ENCODE measurements at places on chromosomes 6 and 20. TPM values are rescaled to one million over a fixed set of nuclear protein-coding genes. Genes with fewer than 3 reads are reported as not detected.

Gene SLC52A3
- total RNA-seq: 0.37 TPM

Gene UBE2C
- total RNA-seq: 0.42 TPM

Gene CRNKL1
- total RNA-seq: 20.1 TPM

Gene SLC12A5
- total RNA-seq: not detected

Gene RAB23
- 10.1 TPM for total RNA-seq

Gene POLR1H
- total RNA-seq: 18.5 TPM

Gene SCUBE3
- 0.21 TPM for total RNA-seq

Gene ABHD16A
- total RNA-seq: 26.6 TPM

Gene MAP7
- total RNA-seq: 0.32 TPM

DNA sequence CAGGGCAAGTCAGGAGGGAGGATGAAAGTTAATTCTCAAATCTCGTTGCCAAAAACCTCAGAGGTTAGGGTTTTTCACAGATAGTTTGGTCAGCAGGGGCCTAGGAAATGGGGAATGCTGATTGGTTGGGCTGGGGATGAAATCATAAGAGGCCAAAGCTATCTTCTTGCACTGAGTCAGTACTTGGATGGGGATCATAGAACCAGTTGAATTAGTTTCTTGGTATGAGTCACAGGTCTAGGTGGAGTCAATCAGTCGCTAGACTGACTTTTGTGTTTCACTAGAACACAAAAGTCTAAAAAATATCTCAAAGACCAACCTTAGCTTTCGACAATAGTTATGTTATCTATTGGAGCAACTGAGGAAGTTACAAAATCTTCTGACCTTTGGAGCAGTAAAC lies 368.5 kb downstream of the TBC1D32 start:
- no peaks in the 10 kb centered on the region for H3K4me1 ChIP-seq
- H3K27me3 ChIP-seq: no peaks in the 10 kb centered on the region
- H3K27ac ChIP-seq: no peak overlapping the region

GRCh38 chr20:61332016-61332975 lies 80.2 kb downstream of the CDH4 start:
- H3K27ac ChIP-seq: no peak overlapping the region
- H3K4me3 ChIP-seq: no peak overlapping the region
- no peak for DNase-seq
- H3K4me1 ChIP-seq: no peaks in the 10 kb centered on the region

DNA sequence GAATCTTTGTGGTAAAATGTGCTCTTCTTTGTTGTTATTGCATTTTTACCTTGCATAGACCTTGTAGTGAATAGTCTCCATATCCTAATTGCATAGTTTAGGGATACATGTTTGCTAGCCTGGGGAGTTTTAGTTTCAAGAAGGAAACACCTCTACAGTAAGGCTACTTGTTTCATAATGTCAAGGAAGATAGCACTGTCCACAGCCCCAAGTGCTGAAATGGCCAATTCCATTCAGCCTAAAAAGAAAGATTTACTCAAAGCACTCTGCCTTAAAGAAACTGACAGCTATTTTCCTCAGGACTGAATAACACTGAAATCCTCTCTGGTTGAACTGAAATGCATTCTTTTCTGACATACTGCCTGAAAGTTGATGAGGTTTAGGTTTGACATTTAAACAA lies 2.6 kb downstream of the HCRTR2 start:
- H3K4me3 ChIP-seq: no peak overlapping the region
- no peak overlapping the region for H3K27ac ChIP-seq
- H3K4me1 ChIP-seq: no peaks in the 10 kb centered on the region
- H3K36me3 ChIP-seq: no peaks in the 10 kb centered on the region

DNA sequence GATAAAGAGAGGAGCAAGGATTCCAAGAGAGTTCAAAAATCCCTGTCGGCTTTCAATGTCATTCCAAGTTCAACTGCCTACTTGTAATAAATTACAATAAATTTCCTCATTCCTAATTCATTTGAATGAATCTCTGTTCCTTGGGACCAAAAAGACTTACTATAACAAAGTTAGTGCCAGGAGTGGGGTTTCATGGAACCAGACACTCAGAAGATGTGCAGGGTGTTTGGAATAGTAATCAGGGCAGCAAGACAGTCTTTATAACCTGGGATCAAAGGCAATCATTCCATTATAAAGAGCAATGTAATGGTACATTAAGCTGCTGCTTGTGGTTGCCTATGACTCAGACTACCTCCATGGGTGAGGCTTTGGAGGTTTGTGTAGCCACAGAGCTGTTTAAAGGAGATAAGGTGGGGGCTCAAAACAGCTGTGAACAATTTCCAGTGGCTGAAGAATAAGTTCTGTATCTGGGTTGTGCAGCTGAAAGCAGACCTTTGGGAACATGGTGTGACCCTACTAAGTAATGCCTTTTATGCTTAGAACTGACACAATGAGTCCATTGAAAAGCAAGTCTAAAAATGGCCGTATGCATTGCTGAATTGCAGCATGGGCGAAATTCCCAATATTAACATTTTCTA lies 159.9 kb downstream of the LINC00237 start:
- no peak for DNase-seq
- no peak overlapping the region for H3K27ac ChIP-seq
- no peaks in the 10 kb centered on the region for H3K4me1 ChIP-seq
- H3K4me3 ChIP-seq: no peak overlapping the region
- H3K36me3 ChIP-seq: no peaks in the 10 kb centered on the region
- peaks cover under 1% of the 10 kb centered on the region for H3K27me3 ChIP-seq

DNA sequence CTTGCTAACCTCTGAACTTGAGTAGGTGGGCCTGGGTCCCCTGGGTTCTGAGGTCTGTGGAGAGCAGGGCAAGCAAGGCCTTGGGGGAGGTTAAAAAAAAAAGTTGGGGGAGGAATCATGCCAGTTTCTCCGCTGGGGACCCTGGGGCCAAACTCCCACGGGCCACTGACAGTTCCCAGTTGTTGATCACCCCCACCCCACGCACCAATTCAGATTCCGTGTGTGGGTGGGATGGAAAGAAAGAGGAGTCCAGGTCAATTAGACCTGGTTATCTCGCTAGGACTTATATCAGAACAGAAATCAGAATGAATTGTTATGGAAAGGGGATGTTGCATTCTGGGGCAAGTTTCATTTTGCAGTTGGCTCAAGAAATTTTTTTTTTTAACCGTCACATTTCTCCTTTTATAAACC lies 46.7 kb upstream of the SUPT3H start:
- H3K4me1 ChIP-seq: peaks cover 25% of the 10 kb centered on the region
- no peak for DNase-seq
- no peaks in the 10 kb centered on the region for H3K36me3 ChIP-seq
- H3K4me3 ChIP-seq: peak overlapping the region; percentile 73
- H3K27me3 ChIP-seq: no peaks in the 10 kb centered on the region

DNA sequence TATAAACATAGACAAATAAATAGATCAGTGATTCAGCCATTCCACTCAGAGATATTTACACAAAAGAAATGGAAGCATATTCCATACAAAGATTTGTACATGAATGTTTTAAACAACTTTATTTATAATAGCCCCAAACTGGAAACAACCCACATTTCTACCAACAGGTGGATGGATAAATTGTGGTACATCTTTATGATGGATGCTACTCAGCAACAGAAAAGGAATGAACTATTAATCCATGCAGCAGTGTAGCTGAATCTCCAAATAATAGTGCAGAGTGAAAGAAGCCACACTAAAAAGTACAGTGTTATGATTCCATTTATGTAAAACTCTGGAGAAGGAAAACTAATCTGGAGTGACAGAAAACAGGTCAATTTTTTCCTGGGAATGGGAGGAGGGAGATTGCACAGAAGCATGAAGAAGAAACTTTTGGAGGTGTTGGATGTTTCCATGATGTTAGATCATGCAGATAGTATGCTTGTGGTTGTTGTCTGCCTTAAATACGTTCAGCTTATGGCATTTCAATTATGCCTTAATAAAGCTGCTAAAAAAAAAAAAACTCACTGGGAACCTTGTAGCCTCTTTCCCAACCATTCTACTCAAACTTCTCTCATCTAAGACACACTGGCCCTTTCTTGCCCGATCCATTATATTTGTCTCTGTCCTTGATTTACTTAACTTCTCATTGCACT lies 100.9 kb downstream of the PPP1R14C start:
- peaks cover 9% of the 10 kb centered on the region for H3K4me1 ChIP-seq
- no peak overlapping the region for H3K4me3 ChIP-seq
- H3K27me3 ChIP-seq: no peaks in the 10 kb centered on the region
- no peak overlapping the region for H3K27ac ChIP-seq

DNA sequence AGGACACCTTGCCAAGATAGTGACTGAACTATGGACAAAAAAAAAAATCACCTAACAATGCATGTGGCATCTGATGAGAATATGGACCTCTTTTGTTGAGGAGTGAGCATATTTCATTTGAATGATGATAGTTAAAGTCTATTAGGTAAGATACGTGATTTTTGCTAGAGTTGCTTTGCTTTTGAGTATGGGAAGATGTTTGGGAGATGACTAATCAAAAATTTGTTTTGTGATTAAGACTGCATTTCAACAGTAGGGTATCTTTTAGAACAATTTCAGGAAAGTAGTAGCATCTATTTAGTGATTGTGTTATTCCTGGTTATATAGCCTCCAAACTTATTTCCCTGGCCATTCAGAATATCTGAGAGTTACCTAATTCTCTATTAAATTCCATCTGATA lies 878.6 kb upstream of the CITED2 start:
- no peaks in the 10 kb centered on the region for H3K4me1 ChIP-seq
- H3K36me3 ChIP-seq: no peaks in the 10 kb centered on the region
- H3K4me3 ChIP-seq: no peak overlapping the region
- H3K27me3 ChIP-seq: no peaks in the 10 kb centered on the region
- no peak overlapping the region for H3K27ac ChIP-seq

- H3K27ac ChIP-seq: no peak overlapping the region
- H3K36me3 ChIP-seq: no peaks in the 10 kb centered on the region
- H3K4me1 ChIP-seq: no peaks in the 10 kb centered on the region
- DNase-seq: peak; percentile 12
- H3K27me3 ChIP-seq: no peaks in the 10 kb centered on the region
Measured at GRCh38 chr20:47708953-47709833, 76.1 kb downstream of the SULF2 start.

- no peak for DNase-seq
- H3K36me3 ChIP-seq: no peaks in the 10 kb centered on the region
- peaks cover 2% of the 10 kb centered on the region for H3K27me3 ChIP-seq
- no peak overlapping the region for H3K27ac ChIP-seq
- no peak overlapping the region for H3K4me3 ChIP-seq
Measured at GRCh38 chr20:58161192-58161591, 67.3 kb downstream of the ANKRD60 start.

GRCh38 chr6:79812195-79812594 lies 135.2 kb downstream of the ELOVL4 start:
- no peak for DNase-seq
- no peaks in the 10 kb centered on the region for H3K27me3 ChIP-seq
- no peaks in the 10 kb centered on the region for H3K4me1 ChIP-seq
- no peak overlapping the region for H3K27ac ChIP-seq

DNA sequence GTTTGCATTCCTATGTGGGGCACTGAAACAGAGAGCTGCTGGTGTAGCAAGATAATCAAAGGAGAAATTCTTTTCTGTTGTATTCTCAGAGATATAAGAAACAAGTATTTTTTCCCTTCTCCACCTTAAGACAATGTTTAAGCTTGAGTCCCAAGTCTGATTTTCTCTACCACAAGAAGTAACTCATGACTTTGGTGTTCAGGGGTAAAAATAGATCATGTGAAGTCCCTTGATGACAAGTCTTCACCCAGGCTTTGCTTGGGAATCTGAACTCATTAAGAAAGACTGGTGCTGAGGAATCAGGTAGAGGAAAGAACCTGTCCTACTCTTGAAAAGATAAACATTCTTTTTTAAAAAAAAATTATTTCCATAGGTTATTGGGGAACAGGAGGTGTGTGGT lies 205.6 kb downstream of the ALDH8A1 start:
- H3K27me3 ChIP-seq: no peaks in the 10 kb centered on the region
- no peaks in the 10 kb centered on the region for H3K36me3 ChIP-seq
- DNase-seq: no peak
- H3K4me3 ChIP-seq: no peak overlapping the region

DNA sequence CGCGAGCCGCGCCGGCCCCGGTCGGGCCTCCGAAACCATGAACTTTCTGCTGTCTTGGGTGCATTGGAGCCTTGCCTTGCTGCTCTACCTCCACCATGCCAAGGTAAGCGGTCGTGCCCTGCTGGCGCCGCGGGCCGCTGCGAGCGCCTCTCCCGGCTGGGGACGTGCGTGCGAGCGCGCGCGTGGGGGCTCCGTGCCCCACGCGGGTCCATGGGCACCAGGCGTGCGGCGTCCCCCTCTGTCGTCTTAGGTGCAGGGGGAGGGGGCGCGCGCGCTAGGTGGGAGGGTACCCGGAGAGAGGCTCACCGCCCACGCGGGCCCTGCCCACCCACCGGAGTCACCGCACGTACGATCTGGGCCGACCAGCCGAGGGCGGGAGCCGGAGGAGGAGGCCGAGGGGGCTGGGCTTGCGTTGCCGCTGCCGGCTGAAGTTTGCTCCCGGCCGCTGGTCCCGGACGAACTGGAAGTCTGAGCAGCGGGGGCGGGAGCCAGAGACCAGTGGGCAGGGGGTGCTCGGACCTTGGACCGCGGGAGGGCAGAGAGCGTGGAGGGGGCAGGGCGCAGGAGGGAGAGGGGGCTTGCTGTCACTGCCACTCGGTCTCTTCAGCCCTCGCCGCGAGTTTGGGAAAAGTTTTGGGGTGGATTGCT lies 1.3 kb downstream of the VEGFA start:
- no peaks in the 10 kb centered on the region for H3K36me3 ChIP-seq
- H3K27me3 ChIP-seq: no peaks in the 10 kb centered on the region
- H3K4me3 ChIP-seq: peak overlapping the region; percentile 97
- DNase-seq: peak; percentile 73
- peaks cover 32% of the 10 kb centered on the region for H3K4me1 ChIP-seq
- peak overlapping the region; percentile 99 for H3K27ac ChIP-seq
